Activated T-cell treated with anti-CD3 and anti-CD28 coated beads for 48 hours (primary cell): ENCODE measurements at places on chromosomes 2 and 18.

- no peak for DNase-seq
Observed at GRCh38 chr18:79926715-79927606, 24.5 kb downstream of the SLC66A2 start.

DNA sequence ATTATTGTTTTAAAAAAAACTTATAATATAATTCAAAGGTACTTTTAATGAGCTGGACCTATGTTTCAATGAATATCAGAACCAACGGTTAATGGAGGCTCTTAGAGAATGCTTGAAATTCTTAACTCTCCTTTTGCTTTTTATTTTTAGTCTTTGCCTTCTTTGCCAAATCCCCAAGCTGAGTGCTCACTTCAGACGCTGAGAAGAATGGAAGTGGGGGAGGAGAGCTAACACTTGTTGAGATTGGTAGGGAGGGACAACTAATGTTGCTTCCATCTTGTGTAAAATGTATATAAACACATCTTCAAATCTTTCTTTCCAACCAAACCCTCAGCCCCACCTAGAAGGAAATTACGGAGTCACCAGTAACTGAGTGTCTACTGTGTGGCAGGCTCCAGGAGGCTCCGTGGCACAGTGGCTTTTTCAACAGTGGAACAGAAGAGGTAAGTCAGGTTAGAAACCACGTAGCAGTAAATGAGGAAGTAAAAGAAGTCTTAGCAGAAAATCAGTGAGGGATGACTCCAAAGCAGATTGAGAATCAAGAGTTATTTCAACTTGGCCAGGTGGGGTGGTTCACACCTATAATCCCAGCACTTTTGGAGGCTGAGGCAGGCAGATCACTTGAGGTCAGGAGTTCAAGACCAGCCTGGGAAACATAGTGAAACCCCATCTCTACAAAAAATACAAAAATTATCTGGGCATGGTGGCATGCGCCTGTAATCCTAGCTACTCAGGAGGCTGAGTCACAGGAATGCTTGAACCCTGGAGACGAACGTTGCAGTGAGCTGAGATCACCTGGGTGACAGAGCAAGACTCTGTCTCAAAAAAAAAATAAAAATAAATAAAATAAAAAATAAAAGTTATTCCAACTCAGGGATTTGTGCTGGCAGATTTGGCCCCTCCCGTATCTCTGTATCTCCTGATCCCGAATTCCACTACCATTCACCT, 45.0 kb upstream of the CREB1 start:
- no peak for DNase-seq

- DNase-seq, result no peak
Observed at GRCh38 chr2:219713110-219713509, 85.7 kb downstream of the SLC4A3 start.

GRCh38 chr2:33681364-33681757, 82.3 kb upstream of the FAM98A start:
- DNase-seq, result no peak

- DNase-seq, result no peak
Observed at GRCh38 chr2:190862571-190862991, 18.0 kb upstream of the GLS start.

- DNase-seq, result no peak
Observed at GRCh38 chr18:53070788-53071187, 730.8 kb downstream of the DCC start.

DNA sequence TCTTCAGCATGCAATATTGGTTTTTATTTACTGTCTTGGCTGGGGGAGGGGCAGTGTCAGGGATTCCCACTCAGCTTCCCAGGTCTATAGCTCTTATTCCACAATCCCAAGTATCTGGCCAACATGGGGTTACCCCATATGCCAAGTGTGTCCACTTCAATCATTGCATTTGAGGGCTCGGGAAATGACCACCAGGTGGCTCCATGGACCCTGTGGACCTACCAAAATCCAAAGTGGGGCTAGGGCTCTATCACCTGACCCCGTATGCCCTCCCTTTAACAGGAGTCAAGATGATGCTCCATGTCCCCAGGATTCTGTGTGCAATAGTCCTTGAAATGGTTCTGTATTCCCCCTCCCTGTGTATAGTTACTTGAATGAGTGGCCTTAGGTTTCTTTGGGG, 12.1 kb upstream of the TRAF3IP1 start:
- no peak for DNase-seq

GRCh38 chr2:26883956-26884355, 36.0 kb downstream of the DPYSL5 start:
- DNase-seq, result no peak

GRCh38 chr2:204966245-204966644, 421.0 kb downstream of the PARD3B start:
- no peak for DNase-seq

DNA sequence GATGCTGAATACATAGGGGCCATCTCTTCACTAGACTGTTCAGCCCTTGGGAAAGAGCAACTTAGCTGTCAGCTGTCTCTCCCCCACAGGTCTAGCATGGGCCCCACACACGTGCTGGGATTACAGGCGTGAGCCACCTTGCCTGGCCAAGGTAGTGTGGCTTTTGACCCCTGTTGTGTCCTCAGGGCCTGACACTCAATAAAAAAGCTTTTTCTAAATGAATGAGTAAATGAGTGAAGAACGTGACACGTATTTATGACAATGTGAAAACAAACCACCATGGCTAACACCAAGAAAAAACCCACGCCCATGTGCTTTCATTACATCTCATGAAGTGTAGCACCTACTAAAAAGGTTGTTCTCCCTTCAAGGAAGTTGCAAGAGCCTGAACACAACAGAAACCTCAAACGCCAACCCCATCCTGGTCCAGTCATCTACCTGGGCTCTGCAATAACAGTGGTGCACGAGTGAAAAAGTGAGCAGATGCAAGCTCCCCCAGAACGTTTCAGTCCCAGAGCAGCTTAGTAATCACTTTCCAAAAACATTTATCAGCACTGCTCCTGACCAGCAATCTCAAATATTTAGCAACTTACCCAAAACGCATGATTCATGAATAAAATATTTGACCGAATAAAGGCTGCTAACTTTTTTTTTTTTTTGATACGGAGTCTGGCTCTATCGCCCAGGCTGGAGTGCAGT, 3.4 kb downstream of the WDFY1 start:
- peak; percentile 66 for DNase-seq

DNA sequence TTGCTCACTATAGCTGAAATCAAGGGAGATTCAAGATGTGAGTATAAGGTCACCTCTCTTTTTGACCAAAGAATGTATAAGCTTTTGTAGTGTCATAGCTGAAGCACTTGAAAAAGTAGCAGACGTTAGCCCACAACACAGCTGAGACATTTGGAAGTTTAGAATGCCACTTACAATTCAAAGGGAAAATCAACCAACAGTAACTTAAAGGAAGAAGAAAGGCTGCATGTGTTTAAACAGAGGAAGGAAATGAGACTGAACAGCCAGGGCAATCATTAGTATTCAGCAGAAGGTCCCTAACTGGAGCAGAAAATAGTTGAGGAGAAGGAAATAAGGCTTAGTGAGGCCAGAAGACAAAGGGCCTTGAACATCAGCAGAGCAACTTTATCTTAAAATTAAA, 23.5 kb upstream of the SCG2 start:
- DNase-seq, result no peak

GRCh38 chr2:232008907-232009638, 47.6 kb downstream of the DIS3L2 start:
- DNase-seq, result no peak

DNA sequence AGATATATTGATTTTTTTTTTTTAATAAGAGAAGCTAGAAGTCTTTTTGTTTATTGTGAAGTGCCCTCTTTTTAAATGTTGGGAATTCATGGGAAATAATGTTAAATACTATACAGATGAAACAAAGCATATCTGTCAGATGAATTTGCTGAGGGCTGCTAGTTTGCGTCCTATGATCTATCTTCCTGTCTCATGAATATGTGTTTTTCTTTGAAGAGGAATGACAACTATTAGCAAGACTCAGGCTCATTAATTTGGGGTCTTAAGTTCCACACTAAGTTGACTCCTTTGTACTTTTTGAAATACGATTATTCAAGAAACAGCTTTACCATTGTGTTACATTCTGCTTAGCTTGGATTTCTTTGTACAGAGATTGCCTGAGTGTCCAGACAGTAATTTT, 57.9 kb downstream of the AGFG1 start:
- DNase-seq, result no peak

DNA sequence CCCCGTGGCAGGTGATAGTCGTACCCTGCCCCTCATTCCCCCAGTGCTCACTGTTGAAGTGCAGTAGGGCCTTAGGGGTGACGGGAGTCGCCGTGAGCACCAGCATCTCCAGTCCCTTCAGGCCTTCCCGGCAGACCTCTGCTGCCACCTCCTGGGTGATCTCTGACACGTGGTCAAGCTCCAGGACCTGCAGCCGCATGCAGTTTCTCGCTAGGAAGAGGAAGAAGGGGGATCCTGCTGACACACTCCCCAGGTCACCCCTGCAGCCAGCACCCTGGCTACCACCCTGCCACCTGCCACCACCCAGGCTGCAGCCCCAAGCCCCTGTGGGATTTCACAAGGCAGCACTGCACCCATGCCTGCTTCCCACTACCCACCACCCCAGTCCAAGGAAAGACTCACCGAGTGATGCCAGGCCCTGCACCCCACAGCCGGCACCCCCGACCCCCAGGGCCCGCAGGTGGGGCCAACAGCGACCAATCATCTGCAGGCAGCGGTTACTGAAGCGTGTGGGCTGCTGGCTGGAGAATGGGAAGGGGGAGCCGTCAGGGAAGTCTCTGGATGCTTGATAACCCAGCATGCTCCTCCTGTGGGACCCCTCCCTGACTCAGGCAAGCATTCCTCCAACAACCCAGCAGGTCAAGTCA, 23.8 kb downstream of the FBXO41 start:
- DNase-seq, result no peak

DNA sequence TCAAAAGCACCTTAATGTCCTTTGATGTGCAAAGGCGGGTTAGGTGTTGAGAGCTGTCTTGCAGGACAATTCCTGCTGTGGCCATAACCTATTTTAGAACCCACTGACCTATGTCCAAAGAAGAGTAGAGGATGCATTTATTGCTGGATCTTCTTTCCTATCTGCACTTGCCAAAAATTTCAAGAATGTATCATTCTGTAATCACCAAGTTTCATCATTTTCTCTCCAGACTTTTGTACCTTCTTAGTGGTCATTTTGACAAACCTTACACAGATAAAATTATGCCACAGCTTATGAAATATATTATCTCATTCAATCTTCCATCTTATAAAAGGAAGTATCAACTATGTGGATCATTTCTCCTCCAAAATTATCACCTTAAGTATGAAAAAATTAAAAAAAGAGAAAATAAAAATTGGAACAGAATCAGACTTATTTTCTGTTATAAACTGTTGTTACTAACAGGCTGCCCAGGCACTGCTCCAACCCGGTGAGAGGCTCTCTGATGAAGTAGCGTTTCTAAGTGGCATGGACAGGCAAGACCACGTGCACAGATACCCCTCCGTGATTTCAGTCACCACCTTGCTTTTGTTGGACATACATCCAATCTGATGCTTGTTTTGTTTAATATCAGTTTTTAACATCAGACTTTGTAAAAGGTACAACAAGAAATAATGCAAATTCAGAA, 559.9 kb upstream of the ID2 start:
- no peak for DNase-seq

GRCh38 chr2:62362561-62362960, 143.4 kb downstream of the TMEM17 start:
- DNase-seq, result no peak

- DNase-seq, result no peak
Observed at GRCh38 chr2:223469270-223470046, 132.7 kb downstream of the SCG2 start.

- no peak for DNase-seq
Observed at GRCh38 chr2:235688511-235689426, 194.9 kb downstream of the AGAP1 start.

DNA sequence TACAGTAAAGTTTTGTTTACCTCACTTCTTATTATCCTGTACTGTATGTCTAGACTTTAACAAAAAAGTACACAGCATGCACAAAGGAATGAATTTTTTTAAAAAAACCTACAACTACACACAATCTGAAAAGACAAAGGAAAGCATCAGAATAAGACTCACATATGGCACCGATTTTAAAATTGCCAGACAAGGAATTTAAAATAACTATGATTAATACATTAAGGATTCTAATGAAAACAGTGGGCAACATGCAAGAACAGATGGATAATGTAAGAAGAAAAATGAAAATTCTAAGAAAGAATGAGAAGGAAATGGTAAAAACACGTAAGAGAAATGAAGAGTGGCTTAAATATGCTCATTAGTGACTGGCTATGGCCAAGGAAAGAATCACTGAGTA, 638.2 kb downstream of the FBXO15 start:
- no peak for DNase-seq

- no peak for DNase-seq
Observed at GRCh38 chr2:178367344-178367743, 83.6 kb downstream of the PRKRA start.

GRCh38 chr2:73823916-73824523, 4.7 kb upstream of the STAMBP start:
- no peak for DNase-seq

DNA sequence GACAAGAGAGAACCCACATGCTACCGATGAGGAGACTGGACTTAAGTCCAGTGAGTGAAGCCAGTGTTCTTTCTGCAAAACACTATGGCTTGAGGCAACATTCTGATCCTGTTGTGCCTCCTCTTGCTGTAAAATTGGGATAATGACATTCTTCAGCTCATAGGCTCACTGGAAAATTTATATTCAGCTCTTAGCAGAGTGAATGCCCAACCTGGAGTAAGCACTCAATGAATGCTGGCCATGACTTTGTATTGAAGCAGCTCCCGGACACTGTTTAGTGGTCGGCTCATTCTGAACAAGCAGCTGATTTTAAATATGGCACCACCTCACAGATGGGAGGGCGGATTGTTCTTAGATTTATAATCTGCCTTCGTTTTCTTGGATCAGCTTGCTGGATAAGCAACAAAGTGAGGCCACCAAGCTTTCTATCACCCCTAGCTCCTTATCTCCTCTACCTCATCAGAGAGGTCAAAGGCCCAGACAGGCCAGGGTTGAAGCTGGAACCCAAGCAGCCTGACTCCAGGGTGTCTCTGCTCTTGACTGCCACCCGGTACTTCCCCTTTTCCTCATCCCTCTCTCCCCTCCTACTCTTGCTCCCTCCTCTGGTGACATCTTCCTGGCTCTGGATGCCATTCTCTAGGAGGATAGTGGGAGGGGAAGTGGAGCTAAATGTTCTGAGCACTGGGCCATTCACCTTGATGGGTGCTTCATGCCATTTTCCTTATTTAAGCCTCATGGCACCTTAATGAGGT, 11.5 kb downstream of the SLC9A4 start:
- no peak for DNase-seq

DNA sequence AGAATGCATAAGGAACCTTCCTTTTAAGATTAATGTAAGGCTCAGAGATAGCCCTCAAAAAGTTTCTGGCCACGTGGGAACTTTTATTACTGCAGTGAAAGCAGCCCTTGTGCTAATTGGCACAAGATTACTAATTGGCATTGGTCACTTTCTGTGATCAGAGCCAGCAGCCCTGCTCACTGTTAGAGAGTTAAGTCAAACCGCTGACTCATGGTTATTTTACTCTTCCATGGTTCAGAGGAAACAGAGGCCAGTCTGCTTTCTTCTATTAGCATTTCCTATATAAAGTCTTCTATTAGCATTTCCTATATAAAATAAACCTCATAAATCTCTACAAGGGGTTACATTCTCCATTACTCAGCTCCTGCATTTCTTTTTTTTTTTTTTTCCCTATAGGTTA, 1.5 kb upstream of the SLC35G4 start:
- DNase-seq, result no peak

- DNase-seq, result no peak
Observed at GRCh38 chr2:193446967-193447366, 1252.2 kb upstream of the TMEFF2 start.

GRCh38 chr2:43699761-43700160, 23.5 kb upstream of the C1GALT1C1L start:
- no peak for DNase-seq
